Stimulated activated CD8-positive, alpha-beta memory T cell treated with anti-CD3 and anti-CD28 coated beads, Interleukin-7, amount 100 ng/mL, for 1 hour (primary cell): ENCODE measurements at places on chromosomes 5 and 9.

DNA sequence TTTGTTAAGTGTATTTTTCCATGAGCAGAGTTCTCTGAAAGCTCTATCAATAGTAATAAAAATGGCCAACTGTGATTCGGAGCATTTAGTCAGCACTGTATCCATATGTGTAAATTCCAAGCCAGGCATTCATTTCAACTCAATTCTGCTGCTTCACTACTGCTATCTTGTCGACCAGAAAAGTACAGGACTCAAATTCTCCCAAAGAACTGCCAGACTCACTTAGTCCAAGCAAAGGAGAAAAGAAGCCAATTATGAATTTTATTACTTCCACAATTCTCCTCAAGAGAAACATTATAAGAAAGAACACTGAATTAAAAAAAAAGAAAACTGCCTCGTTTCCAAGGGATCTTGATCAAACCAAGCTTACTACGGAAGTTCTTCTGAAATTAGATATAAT is 906.3 kb upstream of the DMAC1 start:
- DNase-seq: no peak

DNA sequence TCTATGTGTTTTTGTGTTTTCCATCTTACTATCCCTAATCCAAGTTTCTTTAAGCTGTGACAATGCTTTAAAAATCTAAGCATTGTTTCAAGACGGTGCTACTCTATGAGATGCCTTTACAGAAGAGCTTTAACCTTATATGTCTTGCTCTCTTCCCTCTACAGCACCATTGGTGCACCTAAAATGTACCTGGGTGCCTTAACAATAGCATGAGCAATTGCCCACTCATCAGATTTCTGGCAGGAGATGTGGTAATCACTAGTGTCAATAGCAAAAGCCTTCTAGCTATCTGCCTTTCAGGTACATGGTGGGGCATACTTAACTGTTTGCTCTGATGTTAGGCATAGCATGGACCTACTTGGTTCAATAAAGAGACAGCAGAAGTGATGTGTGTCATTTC is 222.3 kb upstream of the KIF2A start:
- DNase-seq: no peak

GRCh38 chr5:74020503-74020902 is 394.5 kb downstream of the ARHGEF28 start:
- DNase-seq: no peak

DNA sequence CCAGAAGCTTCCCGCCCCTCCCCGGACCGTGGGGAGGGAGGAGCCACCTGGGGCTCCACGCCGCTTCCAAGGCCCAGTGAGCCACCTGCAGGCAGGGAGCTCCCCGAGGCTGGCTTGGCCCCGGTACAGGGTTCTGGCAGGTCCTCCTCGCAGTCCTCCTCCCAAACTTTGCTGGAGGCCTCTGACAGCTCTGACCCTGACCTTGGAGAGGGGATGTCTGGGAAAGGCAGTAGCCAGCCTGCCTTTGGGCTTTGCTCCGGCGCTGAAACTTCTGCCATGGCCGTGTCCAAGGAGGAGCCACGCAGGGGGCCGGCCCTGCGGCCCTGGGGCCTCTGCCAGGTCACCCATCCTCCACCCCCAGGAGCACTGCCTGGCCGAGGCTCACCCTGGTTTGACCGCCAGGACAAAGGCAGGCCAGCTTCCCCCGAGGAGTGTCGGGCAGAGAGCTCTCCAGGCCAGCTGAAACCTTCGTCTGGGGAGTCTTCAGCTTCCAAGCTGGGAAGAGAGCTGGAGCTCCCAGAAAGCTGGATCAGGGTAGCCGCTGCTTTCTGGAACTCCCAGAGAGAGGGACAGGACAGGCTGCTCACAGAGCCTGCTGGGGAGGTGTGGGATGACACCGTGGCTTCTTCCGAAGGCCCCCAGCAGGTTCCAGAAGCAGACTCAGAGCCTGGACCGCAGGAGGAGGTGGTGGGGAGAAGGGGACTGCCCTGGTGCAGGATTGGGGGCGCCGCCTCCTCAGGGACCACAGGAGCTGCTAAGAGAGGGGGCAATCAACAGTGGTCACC is 9.0 kb upstream of the QSOX2 start:
- no peak for DNase-seq

DNA sequence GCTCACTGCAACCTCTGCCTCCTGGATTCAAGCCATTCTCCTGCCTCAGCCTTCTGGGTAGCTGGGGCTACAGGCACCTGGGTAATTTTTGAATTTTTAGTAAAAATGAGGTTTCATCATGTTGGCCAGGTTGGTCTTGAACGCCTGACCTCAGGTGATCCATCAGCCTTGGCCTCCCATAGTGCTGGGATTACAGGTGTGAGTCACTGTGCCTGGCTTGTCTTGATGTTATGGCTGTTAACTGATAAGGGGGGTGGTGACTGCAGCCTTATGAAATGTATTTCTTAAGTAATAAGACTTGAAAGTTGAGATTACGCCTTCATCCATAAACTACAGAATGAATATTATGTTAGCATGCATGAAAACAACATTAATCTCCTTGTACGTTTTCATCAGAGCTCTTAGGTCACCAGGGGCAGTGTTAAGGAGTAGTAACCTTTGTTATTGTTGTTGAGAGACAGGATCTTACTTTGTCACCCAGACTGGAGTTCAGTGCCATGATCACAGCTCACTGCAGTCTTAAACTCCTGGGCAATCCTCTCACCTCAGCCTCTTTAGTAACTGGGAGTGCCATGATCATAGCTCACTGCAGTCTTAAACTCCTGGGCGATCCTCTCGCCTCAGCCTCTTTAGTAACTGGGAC is 148.3 kb downstream of the ATP10B start:
- no peak for DNase-seq

- DNase-seq: no peak
These were observed 213.3 kb downstream of the TSSK1B start for GRCh38 chr5:113221294-113222176.

DNA sequence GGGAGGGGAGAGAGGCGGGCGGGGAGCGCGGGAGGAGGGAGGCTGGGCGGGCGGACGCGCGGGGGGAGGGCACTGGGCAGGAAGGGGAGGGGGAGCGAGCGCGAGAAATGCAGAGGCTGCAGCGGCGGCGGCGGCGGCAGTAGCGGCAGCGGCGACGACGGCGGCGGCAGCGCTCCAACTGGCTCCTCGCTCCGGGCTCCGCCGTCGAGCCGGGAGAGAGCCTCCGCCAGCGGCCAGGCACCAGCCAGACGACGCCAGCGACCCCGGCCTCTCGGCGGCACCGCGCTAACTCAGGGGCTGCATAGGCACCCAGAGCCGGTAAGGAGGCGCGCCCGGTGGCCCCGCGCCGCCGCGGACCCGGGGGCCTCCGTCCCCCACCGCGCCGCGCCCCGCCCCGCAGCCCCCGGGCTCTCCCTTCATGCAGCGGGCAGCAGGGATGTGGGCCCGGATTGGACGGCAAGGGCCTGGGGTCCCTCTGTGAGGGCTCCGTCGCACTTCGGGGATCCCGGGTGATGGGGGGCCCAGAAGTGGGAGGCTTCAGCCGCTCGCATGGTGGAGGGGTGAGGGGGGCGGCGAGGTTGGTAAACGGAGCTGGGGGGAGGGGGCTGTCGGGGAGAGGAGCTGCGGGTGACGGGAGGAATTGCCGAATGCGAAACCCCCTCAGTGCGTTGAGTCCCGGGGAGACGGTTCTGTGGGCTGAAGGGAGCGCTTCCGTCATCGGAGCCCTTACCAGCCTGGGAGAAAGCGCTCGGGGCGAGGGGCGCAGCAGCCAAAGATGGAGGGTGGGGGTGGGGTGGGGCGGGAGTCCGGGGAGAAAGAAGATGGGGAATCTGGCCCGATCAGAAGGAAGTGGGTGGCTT is at the start of gene BASP1:
BASP1 (plus strand) TSS at position 139 of the 860 bp plus-strand sequence. CDS start 57,586 bp downstream, outside the sequence.
- no peak for DNase-seq

DNA sequence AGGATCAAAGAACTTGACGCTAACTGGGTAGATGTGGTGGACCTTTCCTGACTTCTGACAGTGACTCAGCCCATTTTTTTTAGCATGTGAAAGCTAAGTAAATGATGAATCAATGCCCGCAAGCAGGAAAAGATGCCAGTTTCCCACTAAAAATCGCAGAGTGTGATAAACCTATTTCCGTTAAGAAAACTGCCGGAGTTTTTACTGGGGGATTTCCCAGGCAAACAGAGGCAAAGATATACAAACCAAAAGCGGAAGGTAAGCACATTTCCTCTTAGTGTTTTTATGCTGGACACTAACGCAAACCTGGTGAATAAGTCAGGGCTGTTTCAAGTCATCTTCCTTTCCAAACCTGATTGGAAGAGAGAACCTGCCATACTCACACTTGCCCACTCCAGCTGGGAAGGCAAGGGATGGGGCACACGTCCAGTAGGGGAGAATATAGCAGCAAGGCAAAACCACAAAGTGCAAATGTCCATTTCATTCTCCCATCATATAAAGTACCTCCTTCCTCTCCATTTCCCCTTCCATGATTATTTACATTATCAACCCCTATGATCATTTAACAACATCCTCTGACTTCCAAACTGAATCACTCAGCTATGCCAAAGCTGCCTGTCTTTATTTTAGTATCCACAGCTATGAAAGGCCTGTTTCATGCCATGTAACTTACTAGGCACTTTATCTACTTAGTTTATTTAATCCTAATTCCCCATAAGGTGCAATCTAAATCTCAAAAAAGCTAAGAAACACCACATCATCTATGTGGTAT is 349.7 kb upstream of the RFX3 start:
- no peak for DNase-seq

GRCh38 chr5:180720486-180720885 is 19.4 kb downstream of the OR2Y1 start:
- no peak for DNase-seq

GRCh38 chr5:108543486-108543885 is 161.6 kb upstream of the FBXL17 start:
- DNase-seq: no peak

DNA sequence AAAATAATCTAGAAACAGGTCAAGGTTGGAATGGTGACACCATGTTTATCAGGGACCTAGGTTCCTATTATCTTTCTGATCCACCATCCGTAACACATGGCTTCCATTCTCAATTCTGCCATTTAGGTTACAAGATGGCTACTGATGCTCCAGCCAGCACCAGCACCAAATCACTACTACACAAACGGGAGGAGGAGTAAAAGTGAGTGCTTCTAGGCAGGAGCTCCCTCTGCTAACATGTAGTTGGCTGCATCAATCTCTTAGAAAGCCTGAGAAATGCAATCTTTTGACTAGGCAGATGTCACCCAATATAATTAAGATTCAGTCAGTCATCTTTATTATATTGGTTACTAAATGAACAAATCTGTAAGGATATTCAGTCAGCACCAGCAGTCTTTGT is 515.9 kb downstream of the RAB3C start:
- DNase-seq: no peak

DNA sequence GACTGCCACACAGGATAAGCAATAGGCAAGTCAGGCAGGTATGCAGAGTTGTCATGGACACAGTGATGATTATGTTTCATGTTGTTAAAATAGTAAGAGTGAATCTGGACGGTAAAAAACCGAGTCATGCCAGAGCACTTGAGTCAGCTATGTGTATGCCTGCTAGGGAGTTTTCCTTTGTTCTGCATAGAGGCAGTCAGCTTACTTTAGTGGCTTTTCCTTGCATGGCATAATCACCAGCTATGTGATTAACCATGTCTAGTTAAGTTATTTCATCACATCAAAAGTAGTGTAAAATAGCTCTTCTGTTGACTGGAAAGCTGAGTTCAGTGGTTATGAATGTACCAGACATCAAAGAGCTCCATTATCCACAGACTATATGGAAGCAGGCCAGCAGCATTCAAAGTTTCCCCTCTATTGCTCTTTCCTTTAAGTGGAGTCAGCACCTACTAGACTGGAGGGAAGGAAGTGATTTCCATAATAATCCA is 989.8 kb downstream of the TLE1 start:
- no peak for DNase-seq

GRCh38 chr9:99037769-99038483 is 67.0 kb upstream of the TGFBR1 start:
- no peak for DNase-seq

- DNase-seq: no peak
These were observed 37.2 kb downstream of the SLC6A7 start for GRCh38 chr5:150227036-150227435.

GRCh38 chr5:90015584-90016018 is 394.0 kb downstream of the CETN3 start:
- DNase-seq: no peak

- no peak for DNase-seq
These were observed 265.7 kb upstream of the EDIL3 start for GRCh38 chr5:84650429-84650828.

DNA sequence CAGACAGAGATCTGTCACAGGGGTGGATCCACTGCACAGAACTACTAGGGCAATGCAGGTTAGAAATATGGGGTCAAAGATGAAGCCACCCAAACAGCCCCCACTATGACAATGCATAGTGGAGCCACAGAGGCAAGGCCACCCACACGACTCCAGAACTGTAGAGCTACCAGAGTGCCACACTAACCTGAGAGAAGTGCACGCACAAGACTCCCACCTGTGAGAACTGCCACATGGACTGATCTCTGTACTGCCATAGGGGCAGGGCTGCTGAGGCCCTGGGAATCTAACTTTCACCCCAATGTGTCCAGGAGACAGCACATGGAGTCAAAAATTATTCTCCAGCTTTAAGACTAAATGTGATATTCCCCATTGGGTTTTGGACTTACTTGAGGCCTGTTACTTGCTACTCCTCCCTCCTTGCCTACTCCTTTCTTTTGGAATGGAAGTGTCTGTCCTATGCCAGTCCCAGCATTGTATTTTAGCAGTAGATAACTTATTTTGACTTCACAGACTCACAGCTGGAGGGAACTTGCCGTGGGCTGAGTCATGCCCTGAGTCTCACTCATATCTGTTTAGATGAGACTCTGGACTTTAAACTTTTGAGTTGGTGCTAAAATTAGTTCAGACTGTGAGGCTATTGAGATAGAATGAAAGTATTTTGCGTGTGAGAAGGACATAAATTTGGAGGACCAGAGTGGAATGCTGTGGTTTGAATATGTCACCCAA is 853.3 kb downstream of the MAT2B start:
- no peak for DNase-seq

DNA sequence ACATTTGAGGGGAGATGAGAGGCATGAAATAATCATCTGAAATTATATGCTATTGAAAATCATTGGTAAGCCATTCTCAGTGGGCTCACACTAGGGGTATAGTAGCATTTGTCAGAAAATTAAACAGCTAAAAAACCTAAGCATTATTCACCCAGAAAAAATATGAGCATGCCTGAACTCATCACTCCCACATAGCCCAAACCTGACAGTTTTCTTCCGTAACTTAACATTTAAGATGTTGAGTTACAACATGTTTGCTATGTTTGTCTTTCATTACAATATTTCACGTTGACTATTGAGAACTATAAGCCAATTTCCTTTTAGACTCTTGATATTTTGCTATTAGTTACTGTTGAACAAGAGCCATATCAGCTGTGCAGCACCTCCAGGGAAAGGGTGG is 23.5 kb upstream of the GHR start:
- DNase-seq: no peak
